ENCODE measurements at places on chromosomes 5 and 9.

GRCh38 chr5:95939465-95939864, 22.2 kb downstream of the ELL2 start:
- DNase-seq = no peak

- DNase-seq = no peak
These were observed 214.1 kb upstream of the MEF2C start for GRCh38 chr5:89097103-89097502.

GRCh38 chr5:71601222-71602026, 14.3 kb downstream of the MCCC2 start:
- peak; percentile 40 for DNase-seq

- no peak for DNase-seq
These were observed 15.2 kb downstream of the SRFBP1 start for GRCh38 chr5:121976979-121977378.

GRCh38 chr5:102536323-102536928, 37.6 kb upstream of the SLCO6A1 start:
- DNase-seq = peak; percentile 37

GRCh38 chr9:32413424-32413823, 29.0 kb downstream of the ACO1 start:
- no peak for DNase-seq

DNA sequence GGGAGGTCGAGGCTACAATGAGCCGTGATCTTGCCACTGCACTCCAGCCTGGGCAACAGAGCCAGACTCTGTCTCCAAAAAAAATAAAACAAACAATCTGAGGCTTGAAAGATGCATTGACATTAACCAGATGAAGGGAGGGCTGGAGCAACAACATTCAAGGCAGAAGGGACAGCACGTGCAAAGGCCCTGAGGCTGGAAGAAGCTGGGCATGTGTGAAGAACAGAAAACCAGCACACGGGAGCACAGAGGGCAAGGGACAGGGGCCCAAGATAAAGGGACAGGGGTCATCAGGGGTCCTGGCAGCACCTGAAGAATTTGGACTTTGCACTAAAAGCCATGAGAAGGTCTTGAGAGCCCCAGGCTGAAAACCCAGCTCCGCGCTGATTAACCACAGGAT, 3.3 kb downstream of the PTGES start:
- DNase-seq = no peak

DNA sequence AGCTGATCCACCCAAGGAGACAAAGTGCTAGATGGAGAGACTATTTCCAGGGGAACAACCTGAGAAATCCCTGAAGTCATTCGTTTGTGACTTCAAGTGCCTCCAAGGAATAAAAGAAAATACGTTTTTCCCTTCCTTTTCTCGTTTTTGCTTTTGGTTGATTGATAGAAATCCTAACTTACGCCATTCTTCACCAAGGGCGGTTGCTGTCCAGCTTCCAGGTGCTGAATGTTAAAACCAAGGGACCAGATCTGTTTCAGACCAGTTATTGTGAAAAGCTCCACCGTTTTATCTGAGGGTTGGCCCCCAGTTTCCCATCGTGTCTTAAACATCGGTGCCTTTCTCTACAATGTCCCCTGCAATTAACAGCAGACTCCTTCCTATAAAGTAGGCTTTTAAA, 600.7 kb upstream of the SGCD start:
- peak; percentile 83 for DNase-seq

GRCh38 chr5:178213748-178214151, 9.4 kb downstream of the HNRNPAB start:
- DNase-seq = no peak

DNA sequence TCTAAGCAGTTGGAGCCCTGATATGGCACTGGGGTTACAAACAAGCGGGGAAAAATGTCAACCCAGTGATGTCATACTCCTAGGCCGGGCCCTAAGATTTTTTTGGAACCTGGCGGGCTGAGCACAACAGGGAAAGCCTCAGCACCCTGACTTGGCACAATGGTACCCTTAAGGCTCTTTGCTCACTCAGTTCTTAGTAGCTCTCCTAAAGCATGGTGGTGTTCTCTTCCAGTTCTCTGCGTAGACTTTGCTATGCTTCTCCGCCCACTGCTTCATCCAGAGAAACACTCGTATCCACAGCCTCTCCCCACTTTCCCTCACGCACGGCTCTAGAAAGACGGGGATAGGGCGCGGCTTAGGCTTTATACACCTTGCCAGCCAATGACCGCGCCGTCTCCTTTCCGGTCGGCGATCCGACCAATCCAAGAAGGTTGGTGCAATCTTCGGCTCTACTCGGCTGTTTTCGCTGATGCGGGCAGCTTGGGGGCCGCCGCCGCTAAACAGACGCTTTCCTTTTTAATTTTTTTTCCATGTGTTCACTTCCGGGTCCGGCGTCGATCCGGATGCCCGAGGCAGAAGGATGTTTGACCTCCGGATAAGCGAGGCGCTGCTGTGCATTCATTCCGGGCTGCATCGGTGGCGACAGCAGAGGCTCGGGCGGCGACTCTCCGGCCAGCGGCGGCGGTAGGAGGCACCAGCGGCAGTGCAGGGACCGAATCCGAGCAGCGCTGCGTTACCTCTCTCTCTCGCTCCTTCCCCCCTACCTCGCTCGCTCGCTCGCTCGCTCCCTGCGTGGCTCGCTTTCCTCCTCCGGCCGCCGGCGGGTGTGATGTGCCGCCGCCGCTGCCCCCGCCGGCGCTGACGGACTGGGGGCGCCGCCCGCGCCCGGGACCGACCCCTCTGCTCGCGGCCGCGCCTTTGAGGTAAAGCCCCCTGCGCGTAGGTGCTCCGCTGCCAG, at the start of gene CSNK1G3:
Gene CSNK1G3 (plus strand): TSS at position 530 of the 958 bp plus-strand sequence. CDS start 33,487 bp downstream, outside the sequence.
- DNase-seq = peak; percentile 98

DNA sequence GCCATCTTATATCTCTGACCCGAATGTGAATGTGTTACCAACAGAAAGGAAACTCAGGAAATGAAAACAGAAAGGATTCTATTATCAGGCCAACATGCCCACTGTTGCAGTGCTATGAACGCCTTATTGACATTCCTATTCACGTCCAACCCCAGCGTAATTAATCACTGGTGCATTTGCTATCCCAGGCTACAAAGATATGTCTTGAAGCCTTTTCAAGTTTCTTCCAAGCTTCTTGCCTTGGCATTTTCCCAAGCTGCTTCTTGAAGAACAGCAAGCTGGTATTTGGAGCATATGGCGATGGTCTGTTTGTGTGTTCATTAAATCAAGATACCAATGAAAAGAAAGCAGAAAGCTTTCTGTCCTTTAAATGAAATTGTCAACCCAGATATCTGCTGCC, 579.2 kb upstream of the ZNF462 start:
- no peak for DNase-seq

DNA sequence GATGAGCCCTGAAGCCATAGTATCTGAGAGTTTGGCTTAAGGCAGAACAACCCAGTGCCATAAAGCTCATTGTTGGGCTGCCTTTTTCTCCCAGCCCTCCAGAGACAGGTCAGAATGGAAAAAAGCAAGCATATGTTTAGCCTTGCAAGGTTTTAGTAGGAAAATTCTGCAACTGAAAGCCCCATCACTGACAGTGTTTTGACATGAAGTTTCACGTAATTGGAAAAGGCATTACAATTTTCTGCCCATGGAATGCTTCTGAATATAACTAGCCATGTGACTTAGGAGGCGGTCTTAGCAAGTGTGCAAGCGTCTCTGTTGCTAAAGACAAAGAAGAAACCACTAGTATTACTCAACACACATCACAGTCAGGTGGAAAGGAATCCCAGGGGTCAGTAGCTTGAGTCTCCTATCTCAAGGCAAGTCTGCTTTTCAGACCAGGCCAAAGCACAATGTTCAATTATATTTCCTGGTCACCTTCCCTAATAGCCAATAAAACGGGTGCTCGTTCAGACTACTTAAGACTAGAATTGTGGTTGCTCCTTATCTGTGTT, 117.6 kb downstream of the CARTPT start:
- DNase-seq = no peak

- DNase-seq = no peak
These were observed 345.8 kb upstream of the KLF9 start for GRCh38 chr9:70760228-70760627.

DNA sequence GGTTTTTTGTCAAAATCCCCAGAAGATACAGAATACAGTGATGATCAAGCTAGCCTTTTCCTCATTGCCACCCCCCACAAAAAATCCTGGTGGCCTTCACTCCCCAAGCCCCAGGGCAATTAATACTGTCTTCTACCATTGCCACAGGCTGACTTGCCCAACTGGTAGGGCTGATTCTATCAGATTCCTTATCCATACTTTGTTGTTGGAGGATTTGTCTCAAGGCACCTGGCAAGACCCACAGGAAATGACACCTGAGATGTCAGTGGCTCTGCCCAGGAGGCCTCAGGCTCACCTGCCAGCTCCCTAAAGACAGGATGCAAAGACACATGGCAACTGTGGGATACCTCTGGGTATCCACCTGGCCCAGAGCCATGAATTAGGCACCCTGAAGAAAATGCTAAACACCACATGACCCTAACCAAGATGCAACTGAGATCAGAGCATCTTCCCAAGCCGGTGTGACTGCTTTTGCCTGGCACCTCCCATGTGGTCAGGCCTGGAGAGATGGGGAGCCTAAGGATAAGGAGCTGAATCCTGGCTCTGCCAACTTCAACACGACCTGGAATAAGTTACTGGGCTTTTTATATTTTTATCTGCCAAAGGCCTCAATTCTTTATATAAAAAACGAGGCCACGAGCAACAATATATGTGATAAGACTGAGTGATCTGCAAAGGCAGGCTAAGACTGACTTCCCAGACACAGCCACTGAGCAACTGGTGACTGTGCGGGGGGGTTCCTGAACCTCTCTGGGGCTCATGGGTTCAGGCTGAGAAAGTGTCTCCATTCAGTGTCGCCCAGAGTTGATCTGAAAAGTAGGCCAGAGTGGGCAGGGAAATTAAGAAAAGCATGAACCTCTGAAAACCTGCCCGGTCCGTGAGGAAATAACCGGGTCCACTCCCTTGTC, 944 bp downstream of the ATOX1 start:
- no peak for DNase-seq

GRCh38 chr9:7967093-7967827, 167.7 kb upstream of the DMAC1 start:
- no peak for DNase-seq

DNA sequence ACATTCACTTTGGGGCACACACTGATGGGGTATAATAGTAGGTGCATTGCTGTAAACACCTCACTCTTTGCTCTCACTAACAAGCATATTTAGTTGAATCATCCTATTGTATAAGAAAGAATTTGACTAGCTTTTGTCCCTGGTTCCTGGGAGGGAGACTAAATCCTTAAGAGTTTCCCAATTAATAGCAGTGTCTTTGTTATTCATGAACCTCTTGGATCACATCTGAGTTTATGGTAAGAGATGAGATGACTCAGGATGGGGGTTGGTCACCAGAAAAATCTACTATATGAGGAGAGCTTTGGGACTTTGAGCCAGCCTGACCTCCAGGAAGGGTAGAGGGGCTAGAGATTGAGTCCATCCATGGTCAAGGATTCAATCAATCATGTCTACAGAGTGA, 56.8 kb downstream of the PUM3 start:
- no peak for DNase-seq

- peak; percentile 44 for DNase-seq
These were observed 1.5 kb downstream of the CDH6 start for GRCh38 chr5:31194892-31195555.

GRCh38 chr9:33917036-33917435, 100.1 kb downstream of the UBE2R2 start:
- DNase-seq = no peak

DNA sequence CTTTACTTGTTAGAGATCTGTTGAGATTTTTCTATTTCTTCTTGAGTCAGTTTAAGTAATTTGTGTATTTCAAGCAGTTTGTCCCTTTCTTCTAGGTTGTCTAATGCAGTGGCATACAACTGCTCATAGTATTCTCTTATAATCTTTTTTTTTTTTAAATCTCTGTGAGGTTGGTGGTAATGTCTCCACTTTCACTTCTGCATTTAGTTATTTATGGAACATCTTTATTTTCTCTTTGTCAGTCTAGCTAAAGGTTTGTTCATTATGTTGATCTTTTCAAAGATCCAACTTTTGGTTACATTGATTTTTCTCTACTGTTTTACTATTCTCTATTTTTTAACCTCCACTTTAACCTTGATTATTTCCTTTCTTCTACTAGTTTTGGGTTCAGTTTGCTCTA, 13.8 kb downstream of the FOXE1 start:
- DNase-seq = no peak

GRCh38 chr9:20558566-20559016, 63.7 kb downstream of the MLLT3 start:
- DNase-seq = no peak

DNA sequence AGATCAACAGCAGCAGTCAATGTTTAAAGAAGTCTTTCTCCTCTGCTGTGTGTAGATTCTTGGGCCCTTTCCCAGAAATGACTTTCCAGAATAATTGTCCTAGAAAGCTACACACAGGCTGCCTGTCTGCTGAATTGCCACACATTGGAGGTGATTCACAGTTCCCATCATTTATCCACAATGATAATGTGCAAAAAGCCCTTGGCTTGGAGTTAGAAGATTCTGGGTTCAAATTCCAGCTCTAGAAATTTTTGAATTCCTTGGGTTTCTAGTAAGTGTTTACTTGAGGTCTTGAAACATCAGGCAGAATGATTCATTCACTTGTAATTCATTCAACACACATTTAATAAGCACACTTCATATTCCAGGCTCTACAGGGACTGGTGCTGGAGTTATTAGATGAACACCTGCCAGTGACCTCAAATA, 28.6 kb upstream of the EPB41L4B start:
- peak; percentile 24 for DNase-seq

DNA sequence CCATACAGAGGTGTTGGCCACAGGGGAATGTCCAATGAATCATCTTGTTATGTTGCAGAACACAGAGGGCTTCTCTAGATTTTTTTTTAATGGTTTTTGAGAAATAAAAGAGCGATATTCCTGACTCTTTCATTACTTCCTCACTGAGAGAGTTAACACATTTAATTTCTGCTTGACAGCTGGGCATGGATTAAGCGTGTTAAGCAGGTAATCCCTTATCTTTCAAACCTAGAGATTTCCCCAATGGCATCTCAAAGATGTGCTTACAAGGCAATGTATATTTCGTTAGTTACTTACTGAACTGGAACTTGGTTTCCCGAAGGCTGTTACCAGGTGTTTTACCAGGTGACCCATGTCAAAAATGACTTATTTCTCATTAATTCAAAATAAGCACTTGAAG, 21.8 kb upstream of the ADCY2 start:
- DNase-seq = no peak

DNA sequence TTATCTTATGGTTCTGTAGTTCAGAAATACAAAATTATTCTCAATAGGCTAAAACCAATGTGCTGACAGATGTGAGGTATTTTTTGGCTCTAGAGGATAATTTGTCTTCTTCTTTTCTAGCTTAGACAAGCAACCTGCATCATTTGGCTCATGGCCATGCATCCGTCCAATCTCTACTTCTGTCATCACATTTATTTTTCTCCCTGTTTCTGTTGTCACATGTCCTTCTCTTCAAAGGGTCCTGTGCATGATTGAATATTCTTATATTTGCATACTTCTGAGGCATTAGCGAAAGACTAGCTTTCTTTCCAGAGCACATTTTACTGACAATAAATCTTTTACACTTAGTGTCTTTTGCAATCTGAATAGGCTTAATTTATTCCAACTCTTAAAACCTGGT, 564.7 kb downstream of the CDH10 start:
- DNase-seq = no peak

All from eye (tissue), 1 donor.